Natural killer cell treated with Interleukin-12 subunit alpha and Interleukin-12 subunit beta and Interleukin-15 and Interleukin-18, amount 100 ng/mL, for 72 hours (primary cell): ENCODE measurements at places on chromosomes 6 and 20.
A peak's percentile ranks its signal among the peaks of the same experiment; 100 is the strongest.

DNA sequence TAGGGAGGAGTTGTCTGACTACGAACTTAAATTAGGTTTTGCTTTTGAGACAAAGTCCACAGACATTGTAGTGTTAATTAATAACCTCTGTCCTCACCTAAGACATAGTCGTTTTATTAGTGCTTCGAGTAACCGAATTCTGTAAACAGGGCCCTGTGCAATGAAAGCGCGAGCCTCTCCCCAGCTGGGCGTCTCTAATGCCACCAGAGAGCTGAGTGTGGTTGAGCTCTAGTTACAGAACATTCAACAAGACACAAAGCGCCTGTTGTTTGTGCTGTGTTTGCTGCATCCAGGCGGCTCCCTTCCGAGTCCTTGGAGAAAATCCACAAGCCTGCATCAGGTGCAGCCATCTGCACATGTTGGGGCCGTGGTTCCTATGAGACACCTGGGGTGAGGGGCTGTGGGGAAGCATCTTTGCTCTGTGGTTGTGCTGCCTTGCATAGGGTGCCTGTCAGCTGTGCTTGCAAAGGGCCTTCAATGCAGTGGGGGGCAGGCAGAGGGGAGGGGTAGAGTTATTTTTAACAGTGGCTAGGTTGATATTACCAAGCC lies 63.9 kb downstream of the CD164 start:
- DNase-seq, result no peak

- DNase-seq, result no peak
Observed at GRCh38 chr6:92827104-92827503, 592.3 kb downstream of the EPHA7 start.

DNA sequence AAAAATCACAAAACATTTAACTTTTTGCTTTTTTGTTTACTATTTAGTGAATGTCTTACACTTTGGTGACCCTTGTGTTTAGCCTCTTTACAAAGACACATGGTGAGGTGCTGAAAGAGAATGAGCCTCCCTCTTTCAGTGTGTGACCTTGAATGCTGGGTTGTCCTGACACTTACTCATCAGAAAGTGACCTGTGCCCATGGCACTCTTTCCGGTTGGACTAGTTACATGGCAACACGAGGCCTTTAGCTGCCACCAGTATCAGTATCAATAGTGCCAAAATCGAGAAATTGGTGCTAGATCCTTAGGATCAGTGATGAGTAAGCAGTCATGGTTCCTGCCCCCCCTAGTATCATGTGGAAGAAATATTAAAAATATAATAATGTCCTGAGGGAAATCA lies 1.7 kb upstream of the RPL7L1 start:
- DNase-seq, result no peak

- peak; percentile 64 for DNase-seq
Observed at GRCh38 chr6:44264154-44265006, 971 bp downstream of the NFKBIE start.

DNA sequence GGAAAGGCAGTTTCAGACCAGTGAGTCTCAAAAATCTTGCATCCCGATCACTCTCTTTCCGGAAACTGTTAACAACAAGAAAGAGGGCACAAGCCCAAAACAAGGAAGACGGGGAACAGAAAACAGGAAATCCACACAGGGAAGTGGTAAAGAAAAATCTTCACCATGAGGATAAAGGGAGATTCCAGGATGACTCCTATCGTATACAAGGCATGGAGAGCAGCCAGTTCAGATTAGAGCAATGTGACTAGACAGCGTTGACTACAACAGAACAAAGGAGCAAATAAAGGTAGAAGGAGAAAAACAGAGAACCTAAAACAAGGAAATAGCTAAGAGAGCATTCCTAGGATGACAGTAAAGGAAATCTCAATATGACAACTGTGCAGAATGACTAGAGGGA lies 26.5 kb downstream of the VNN1 start:
- no peak for DNase-seq

DNA sequence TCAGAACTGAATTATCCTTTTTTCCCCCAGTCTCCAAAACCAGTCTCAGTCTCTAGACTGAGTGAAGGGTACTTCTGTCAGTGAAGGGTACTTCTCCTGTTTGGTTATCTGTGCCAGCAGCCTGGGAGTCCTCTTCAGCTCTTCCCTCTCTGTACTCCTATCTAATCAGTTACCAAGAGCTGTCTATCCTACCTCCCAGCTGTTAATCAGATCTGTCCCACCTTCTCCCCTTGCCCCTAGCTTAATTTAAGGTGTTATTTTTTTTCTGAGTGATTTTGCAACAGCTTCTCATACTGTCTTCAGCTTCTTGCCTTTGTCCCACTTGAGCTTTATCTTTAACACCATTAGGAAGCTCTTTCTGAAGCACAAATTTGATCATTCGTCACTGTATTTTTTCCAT lies 491.9 kb upstream of the SOX4 start:
- DNase-seq, result no peak

DNA sequence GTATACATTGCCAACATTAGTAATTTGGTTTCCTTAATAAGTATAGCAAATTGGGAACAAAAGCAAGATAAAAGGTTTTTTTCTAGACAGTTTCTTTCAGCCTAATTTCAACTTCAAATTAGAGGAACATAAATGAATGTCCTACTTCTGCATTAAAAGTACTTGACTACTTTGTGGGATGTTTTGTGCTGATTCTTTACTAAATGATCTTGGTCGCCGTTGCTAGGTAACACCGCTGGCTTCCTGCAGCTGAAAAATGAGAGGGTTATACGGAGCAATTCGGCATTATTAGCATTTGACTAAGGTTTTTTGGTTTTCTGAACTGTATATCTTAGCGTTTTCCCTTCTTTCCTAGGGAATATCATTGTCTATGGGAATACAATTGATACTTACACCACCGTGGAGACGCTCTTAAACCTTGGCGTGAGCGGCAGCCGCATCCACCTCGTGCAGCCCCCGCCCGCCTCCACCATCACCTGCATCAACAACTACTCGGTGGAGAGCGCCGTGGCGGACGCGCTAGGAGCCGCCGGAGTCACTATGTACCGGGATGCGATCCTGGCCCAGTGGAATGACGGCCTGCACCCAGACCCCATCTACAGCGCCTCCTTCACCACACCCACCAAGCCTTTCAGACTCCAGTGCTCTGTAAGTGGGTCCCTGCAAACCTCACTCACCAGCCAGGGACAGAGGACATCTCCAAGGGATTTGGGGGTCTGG lies 90.9 kb upstream of the INSM1 start:
- no peak for DNase-seq

- no peak for DNase-seq
Observed at GRCh38 chr6:166490671-166491500, 95.6 kb downstream of the RAMACL start.

DNA sequence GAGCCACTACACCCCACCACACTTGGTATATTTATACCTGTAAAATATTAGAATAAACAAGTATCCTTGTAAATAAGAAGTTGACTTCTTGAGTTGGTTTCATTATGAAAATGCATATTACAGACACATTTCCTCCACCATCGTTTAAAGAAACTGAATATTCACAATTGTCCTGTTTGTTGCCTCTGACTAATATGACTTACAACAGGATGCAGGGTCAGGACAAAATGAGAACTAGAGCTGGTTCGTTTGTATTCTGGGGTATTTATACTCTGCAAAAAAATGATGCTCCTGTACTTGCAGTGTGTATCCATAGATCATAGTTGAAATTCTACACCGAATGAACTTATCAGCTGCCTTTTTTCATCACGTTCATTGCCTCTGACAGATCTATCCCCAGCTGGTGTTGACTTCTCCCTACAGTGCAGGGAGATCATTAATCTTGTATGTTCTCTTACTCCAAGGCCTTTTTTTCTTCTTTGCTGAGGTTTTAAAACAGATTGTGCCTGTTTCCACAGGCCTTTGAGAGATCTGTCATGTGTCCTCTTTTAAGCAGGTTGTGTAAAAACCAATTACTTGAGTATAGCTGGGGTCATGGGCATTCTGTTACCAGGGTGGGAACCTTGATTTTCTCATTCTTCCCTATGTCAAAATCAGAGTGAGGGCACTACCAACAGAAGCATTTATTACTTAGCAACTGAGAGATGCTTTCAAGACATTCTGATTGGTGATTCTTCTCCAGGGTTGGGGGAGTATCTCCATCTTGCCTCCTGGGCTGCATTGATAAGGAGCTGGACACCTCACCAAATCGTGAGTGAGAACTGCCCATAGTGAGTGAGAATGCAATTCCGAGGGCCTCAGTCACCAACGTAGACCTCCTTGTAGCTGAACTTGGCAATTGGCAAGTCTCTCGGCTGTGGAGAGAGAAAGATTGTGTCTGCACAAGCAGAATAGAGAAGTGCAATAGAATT lies 78.8 kb upstream of the CD83 start:
- no peak for DNase-seq

DNA sequence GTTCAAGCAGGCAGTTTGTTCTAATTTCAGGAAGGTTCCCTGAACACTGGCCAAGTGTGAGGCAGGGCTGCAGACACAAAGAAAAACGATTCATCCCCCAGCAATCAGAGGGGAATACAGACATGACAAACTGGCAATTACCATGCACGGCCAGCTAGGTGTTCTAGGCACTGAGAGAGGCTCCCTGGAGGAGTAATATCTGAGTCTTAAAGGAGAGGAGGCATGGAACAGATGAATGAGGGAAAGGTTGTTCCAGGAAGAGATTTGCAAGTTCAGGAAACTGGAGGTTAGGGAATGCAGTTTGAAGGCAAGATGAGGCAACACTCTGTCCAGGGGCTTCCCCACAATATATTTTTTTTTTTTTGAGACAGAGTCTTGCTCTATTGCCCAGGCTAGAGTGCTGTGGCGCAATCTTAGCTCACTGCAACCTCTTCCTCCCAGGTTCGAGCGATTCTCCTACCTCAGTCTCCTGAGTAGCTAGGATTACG lies 11.1 kb downstream of the RRAGD start:
- no peak for DNase-seq

GRCh38 chr6:99605074-99605734 lies 1.4 kb upstream of the PRDM13 start:
- DNase-seq, result no peak

DNA sequence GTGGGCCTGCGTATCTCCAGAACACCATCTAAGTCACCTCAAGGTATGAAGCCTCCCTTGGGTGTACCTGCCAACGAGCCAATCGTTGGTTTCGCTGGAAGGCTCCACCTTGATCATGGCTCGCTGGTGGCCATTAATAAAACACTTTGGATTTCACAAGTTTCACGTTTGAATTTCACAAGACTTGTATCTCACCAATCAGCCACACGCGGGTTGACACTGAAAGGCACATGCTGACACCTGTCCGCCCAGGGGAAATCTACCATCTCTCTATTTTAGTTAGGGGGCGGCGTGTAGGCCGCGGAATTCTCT lies 586 bp upstream of the HMGA1 start:
- DNase-seq, result no peak

DNA sequence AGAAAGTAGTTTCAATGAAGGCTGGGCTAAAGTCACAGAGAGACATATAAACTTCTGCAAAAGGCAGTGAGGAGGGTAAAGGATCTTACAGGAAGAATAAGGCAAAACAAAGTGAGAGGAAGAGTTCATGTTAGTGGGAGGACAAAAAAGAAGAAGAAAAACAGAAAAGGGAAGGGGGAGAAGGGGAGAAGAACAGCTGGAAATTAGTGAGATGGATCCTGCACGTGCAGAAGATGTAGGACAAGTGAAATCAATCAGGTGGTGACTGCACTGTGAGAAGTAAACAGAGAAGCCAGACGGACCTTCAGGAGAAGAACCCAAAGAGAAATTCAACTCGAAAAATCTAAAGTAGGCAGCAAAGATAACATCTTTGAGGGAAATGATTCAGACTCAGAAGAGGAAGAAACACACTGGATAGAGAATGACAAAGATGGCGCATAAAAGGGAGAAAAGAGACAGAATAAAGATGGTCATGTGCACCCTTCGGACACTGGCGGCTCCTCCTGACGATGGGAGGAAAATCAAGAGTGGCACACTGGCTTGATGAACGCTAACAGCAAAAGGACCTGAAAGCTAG lies 105.9 kb downstream of the MYB start:
- DNase-seq, result no peak

- DNase-seq, result no peak
Observed at GRCh38 chr6:34644716-34645115, 51.9 kb downstream of the ILRUN start.

GRCh38 chr20:21190869-21191268 lies 65.0 kb downstream of the KIZ start:
- no peak for DNase-seq

DNA sequence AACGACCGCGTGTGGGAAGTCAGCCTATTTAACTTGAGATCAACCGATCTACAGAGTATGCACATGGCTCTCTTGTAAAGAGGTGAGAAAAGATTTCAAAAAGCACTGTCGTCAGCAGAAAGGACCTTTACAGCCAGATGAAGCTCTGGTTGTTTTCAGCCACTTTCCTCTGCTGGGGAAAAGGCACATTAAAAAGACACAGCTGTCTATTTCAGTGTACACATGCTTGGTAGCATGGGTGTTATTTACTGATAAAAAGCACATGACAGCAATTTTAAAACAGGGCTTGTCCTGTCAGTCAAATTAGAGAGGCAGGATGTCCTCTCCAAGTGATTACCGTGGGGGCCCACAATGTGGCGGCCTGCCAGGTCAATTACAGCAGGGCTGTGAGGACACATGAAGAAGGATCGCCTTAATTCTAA lies 188.9 kb downstream of the PRKN start:
- DNase-seq, result no peak

DNA sequence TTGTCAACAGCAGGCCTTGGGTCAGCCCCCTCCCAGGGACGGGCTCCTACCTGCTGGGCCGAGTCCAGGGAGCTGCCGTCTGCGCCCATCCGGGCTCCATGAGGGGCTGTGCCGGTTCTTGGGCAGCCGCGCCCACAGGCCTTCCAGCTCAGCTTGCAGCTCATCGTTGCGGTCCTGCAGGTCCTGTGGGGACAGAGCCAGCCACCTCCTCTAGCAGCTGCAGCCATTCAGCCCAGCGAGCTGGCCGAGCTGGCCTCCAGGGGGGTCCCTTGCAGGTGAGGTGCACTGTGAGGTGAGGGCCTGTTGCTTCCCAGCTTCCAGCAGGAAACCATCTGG lies 74.4 kb downstream of the GINS1 start:
- DNase-seq, result no peak

DNA sequence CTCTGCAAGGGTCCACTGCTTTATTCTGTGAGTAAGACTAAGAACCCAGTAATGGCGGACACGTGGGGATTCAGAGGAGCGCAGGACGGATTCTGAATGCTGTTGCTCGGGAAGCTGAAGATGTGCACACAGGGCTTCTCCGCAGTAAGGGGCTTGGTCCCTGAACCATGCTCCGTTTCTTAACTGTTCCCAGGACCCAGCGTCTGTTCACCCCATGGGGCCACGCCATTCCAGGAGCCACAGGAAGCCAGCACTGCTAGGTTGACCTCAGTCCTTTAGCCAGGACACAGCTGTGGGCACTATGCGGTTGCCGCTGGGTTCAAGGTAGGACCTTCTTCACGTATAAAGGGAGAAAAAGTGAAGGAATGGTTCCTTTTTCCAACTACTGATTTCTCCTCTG lies 59.8 kb downstream of the IRF4 start:
- no peak for DNase-seq

- no peak for DNase-seq
Observed at GRCh38 chr20:17490501-17490900, 40.7 kb downstream of the BFSP1 start.

DNA sequence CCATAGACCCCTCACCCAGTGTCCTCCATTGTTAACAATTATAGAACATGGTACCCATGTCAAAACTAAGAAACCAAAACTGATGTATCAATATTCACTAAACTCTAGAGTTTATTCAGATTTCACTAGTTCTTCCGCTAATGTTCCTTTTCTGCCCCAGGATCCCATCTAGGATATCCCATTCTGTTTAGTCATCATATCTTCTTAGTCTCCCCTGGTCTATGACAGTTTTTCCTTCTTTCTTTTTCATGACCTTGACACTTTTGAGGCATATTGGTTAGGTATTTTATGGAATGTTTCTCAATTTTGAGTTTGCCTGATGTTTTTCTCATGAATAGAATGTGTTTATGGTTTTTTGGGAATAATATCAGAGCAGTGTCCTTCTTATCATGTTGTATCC lies 146.7 kb downstream of the SCML4 start:
- DNase-seq, result no peak
